Stimulated activated CD4-positive, alpha-beta T cell treated with anti-CD3 and anti-CD28 coated beads, Interleukin-1b, Interleukin-23, amount 100 ng/mL, for 24 hours (primary cell): ENCODE measurements at places on chromosomes 3 and 15.

DNA sequence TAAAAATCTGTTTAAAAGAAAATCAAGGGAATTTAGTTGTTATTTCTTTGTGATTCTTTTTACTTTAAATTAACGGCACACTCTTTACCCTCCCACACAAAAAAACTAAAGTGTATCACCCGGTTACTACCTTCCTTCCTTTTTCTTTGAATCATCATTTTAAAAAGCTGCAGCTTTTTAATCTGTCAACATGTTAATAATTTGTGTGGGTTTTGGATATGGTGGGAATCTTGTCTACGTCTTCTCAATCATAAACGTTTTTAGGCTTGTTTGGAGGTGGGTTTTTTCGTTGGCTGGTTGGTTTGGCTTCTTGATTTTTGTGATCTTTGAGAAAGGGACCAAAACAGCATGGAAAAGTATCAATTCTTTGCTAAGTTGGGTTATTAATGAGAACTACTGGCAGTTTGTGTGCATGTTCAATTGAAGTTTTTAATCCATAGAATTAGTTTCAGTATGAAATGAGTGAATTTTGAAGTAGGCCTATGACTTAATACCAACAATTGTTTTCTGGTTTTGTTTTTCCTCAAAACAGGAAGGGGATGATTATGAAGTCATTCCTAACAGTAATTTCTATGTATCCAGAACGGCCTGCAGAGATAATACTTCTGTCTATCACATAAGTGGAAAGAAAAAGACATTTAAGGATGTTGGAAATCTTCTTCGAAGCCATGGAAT is 4.5 kb downstream of the SMC4 start:
- DNase-seq = no peak

GRCh38 chr15:99929266-99929665 is 196.0 kb upstream of the LYSMD4 start:
- DNase-seq = no peak

GRCh38 chr15:71011503-71012155 is 103.6 kb upstream of the THSD4 start:
- no peak for DNase-seq

DNA sequence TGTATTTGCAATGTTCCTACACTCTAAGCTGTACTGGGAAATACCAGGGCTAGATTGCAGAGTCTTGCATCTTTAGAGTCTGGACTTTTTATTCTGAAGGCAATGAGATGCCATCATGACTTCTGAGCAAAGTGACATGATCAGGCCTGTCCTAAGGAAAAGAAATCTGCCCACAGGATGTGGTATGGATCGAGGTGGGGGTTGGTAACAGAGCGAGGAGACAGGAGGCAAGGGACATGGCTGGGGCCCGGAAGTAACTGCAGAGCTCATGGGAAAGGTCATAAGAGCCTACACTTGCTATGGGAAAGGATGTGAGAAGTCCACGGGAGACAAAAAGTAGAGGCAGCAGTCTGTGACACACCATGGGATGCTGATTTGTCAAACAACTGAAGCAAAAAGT is 121.5 kb downstream of the OXNAD1 start:
- no peak for DNase-seq

DNA sequence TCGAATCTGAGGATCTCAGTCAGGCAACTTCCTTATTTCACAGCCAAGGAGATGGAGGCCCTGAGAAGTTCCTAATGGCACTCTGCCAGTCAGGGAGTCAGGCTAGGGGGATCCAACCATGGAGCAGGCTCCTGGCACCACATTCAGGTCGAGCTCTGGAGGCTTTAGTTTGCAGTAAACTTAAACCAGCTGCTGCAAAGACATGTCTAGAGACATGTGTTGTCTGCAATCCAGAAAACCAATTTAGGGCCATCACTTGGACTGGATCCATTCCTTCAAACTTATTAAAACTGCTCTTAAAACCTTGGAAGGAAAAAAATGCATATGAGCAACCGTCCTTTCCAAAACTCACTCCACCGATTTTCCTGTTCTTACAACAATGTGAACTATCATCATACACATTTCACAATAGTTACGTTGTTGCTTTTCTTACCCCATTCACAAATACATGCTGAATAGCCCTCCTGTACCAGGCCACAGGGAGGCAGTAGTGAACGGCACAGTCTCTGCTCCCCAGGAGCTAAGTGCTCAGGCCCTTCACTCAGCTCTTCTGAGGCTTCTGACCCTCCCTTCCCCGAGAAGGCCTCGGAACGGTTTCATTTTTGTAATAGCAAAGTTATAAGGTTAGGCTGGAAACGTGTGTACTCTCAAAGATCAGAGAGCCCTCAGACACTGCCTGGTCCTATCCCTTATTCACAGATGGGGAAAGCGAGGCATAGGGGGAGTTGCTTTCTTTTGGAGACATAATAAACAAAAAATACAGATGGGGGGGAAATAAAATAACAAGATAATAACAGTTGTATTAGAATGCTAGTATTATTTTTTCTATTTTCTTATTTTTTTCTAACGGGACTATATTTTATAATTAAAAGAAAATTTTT is 20.1 kb downstream of the RFT1 start:
- DNase-seq = no peak

DNA sequence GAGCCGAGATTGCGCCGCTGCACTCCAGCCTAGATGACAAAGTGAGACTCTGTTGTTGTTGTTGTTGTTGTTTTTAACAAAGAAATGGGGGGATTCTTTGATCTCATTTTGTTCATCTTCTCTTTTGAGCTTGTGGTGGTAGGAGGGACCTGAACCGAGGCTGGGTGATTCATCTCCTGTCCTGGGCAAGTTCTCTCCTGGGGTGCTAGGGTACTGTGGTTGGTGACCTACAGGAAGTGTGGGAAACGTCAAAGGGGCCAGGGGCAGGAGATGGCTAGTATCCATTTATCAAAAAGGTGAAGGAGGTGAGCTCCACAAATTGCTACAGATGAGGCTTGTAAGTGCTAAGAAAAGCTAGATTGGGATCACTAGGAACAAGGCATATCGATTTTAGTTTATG is 14.3 kb downstream of the PPCDC start:
- no peak for DNase-seq

DNA sequence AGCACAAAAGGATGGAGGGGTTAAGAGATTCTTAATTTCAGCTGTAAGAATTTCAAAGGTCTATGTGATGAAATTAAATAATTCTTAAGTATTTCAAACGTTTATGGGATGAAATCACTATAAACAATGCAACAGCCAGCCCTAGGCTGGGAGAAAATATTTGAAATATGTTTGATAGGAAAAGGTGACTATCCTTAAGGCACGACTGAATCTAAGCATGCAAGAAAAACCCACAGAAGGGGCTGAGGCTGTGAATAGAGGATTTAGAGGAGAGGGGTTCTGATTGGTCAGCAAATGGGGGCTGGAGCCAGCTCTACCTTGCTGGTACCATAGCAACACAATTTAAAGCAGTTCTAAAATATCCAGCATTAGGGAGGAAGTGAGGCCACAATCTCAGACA is 220.8 kb upstream of the ATP10A start:
- DNase-seq = no peak

GRCh38 chr3:129599607-129600006 is 6.9 kb downstream of the PLXND1 start:
- DNase-seq = no peak

GRCh38 chr15:45457220-45457619 is 65.3 kb downstream of the SLC30A4 start:
- DNase-seq = no peak

DNA sequence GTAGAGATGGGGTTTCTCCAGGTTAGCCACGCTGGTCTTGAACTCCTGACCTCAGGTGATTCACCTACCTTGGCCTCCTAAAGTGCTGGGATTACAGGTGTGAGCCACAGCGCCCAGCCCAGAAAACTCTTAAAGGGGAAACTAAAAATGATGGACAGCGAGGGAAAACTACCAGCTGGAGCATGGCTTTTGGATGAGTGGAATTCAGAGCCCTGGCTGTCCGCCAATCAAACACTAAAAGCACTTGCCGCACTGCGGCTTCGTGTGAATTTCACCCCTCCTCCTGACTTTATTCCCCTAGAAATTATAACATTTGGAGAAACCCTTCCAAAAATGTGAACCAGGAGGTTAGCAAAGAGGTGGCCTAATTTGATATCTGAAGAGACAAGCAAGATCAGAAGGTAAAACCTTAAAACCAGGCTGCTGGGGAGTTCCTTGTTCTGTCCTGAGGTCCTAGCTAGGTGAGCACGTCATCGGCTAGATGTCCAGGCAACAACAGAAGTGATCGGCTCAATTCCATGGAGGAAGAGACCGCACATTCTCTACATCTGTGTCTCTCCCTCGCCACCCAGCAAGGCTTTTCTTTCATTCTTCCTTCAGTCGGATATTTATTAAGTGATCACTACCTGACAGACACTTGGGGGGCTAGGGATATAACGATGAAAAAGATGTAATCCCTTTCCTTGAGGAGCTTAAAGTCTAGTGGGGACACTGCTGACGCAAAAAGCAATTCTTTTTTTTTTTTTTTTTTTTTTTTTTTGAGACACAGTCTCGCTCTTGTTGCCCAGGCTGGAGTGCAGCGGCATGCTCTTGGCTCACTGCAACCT is 1.7 kb downstream of the TM4SF19 start:
- DNase-seq = no peak

DNA sequence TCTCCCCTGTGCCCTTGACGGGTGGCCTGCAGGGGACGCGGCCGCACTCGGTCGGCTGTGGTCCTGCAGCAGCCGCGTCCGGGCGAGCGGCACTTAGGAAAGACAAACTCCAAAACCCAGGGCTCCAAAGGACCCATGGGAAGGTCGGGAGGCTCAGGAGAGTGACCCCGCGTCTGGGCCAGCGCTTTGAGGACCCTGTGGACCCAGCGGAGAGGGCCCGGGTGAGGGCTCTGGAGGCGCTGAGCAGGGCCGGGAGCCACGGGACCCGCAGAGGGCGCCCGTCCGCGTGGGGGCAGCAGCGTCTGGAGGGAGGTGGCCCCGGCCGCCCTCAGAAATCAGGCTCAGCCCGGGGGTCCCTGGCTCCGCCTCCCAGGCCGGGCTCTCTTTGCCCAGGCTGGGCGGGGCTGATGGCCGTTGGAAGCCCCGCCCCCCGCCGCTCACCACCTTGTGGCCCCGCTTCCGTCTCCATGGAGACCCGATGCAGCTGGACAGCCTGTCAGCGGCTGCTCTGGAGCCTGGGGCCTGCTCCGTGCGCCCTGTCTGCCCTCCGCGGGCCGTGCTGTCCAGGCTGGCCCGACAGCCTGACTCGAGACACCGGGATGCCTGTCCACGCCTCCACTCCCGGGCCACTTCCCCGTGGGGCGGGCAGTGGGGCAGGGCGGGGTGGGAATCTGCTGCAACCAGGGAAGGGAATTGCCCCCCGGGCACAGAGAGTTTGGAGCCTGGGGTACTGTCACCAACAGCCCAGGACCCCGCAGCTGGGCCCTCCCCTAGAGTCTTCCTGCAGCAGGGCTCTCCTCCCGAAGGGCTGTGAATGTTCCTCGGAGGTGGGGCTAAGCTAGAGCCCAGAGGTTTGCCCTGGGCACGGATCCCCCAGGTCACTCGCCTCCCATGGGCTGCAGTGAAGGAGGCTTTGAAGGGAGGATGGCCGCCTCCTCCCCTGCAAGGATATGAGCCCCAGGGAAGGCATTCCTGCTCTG is 34.8 kb upstream of the RPL32 start:
- no peak for DNase-seq

DNA sequence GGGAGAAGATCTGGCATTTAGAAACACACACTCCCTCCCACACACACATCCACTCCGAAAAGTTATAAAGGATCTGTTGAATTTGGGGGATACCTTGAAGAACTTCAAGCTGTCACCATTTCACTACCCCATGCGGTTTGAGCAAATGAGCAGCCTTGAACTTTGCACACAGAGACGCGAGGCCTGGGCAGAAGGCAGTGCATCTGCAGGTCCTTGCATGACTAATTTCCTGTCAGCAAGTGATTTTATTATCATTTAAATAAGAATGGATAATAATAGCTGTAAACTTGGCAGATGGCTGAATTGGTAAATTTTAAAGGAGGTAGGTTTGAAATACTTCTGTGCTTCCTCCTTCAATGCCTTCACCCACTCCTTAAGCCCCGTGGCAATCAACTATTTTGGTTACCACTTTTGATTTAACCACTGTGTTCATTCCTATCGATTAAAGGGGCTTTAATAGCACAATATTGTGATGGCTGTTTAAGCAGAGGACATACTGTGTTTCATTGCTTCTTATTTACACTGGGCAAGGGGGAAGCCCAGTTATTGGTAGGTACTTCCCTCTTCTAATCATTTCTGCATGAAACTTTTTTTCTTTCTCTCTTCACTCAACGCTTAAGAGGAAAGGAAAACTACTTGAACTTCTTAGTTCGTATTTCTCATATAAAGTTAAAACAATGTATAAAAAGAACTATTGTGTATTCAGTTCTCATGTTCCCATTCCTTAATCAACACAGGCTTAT is 108.1 kb downstream of the ROBO2 start:
- no peak for DNase-seq

- no peak for DNase-seq
These were observed 25.2 kb upstream of the CEMIP start for GRCh38 chr15:80754014-80754413.

- DNase-seq = no peak
These were observed 42.7 kb downstream of the ATOSA start for GRCh38 chr15:52636459-52636858.

GRCh38 chr3:39296197-39297077 is 16.6 kb upstream of the CX3CR1 start:
- DNase-seq = no peak

GRCh38 chr3:126620738-126621137 is 34.2 kb downstream of the TXNRD3 start:
- DNase-seq = no peak

DNA sequence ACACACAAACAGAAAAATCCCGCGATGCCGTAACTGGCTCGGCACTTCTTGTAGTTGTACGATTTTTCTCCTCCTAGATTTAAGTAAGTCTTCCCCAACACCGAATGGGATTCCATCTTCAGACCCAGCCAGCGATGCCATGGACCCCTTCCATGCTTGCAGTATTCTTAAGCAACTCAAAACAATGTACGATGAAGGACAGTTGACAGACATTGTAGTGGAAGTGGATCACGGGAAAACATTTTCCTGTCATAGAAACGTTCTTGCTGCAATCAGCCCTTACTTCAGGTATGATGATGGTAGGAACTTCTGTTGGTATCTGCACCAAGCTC is 763 bp downstream of the KBTBD8 start:
- no peak for DNase-seq

DNA sequence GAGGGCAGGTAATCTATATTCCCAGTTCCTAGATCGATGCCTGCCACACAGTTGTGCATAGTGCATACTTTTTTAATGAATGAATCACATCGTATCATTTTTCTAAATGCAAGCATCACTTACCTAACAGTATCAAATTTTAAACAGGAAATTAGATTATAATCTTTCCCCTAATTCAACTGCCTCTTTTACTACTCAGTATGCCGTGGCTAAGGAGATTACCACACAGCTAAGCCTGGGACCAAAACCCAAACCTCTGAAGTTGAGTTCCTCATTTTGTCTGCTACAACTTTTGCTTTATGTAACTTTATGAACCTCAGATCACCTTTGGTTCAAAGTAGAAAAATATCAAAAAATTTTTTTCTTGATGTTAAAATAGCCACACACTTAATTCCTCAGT is 53.2 kb upstream of the FNDC3B start:
- no peak for DNase-seq

DNA sequence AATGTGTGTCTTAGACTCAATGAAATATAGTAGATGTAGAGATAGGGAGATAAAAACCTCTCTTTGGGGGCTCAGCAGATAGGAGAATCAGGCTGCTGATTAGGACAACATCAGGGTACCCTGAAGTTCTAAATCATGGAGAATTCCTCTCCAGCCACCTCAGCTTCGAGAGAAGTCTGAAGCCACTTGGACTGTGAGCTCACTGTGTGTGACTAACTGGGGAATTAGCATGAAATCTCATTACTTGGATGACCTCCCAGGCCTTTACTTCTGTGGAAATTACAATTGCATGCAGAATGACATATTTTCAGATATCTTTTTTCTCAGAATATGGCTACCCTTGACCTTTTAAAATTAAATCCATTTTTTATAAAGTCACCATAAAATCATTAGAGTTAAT is 128.0 kb upstream of the MRPL3 start:
- DNase-seq = no peak
